ENCODE measurements at places on chromosomes 4 and X.

DNA sequence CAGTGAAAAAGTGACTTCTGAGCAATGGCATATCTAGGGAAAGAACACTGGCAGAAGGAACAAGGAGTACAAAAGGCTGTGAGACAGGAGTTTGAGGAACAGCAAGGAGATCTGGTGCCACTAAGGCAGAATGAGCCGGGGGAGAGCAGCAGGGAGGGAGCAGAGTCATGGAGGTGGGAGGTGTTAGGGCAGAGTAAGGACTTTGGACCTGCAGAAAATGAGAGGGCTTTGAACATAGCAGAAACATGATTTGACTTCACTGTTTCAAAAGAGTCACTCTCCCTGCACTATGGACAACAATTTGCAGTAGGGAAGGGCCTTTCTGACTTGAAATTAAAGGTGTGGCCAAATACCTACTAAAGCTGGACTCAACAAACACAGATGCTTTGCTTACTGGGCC lies 356.2 kb downstream of the ADGRL3 start:
- H3K4me3 ChIP-seq, result no peak overlapping the region
- DNase-seq, result no peak
- no peaks in the 10 kb centered on the region for H3K4me1 ChIP-seq
- no peaks in the 10 kb centered on the region for H3K27me3 ChIP-seq
- H3K27ac ChIP-seq, result no peak overlapping the region

GRCh38 chr4:10584042-10584441 lies 100.5 kb downstream of the CLNK start:
- peak overlapping the region; percentile 3 for H3K27ac ChIP-seq
- no peaks in the 10 kb centered on the region for H3K36me3 ChIP-seq
- no peak for DNase-seq

- no peak overlapping the region for H3K27ac ChIP-seq
- no peaks in the 10 kb centered on the region for H3K27me3 ChIP-seq
- no peak overlapping the region for H3K4me3 ChIP-seq
- DNase-seq, result no peak
- H3K36me3 ChIP-seq, result no peaks in the 10 kb centered on the region
- H3K4me1 ChIP-seq, result no peaks in the 10 kb centered on the region
Observed at GRCh38 chr4:123265443-123265842, 131.2 kb upstream of the SPRY1 start.

GRCh38 chr4:55002431-55002830 lies 123.0 kb downstream of the KDR start:
- no peaks in the 10 kb centered on the region for H3K36me3 ChIP-seq
- DNase-seq, result no peak
- H3K4me3 ChIP-seq, result no peak overlapping the region
- no peaks in the 10 kb centered on the region for H3K4me1 ChIP-seq
- H3K27ac ChIP-seq, result no peak overlapping the region

GRCh38 chr4:112253382-112254000 lies 21.9 kb downstream of the AP1AR start:
- no peaks in the 10 kb centered on the region for H3K27me3 ChIP-seq
- no peaks in the 10 kb centered on the region for H3K36me3 ChIP-seq
- no peak overlapping the region for H3K27ac ChIP-seq
- no peak overlapping the region for H3K4me3 ChIP-seq

DNA sequence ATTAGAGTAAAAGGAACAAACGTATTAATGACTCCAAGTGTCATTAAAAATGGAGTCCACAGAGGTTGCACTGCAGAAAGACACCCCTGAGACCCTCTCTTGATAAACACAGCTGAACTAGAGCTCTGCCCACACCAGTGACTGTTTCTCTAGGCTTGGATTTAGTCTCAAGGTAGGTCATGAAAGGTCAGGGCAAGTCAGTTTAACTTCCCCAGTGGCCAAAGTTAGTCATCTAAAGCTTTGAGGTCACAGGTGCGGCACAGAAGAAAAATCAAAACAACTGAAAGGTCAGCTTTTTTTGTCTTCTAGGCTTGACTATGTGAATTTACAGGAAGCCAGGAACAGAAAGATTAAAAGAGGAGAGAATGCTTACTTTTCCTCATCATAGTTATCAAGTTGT lies 749.6 kb downstream of the RAB28 start:
- no peak overlapping the region for H3K4me3 ChIP-seq
- H3K27ac ChIP-seq, result no peak overlapping the region
- DNase-seq, result no peak
- no peaks in the 10 kb centered on the region for H3K36me3 ChIP-seq
- H3K4me1 ChIP-seq, result no peaks in the 10 kb centered on the region

GRCh38 chrX:109753256-109753655 lies 20.2 kb upstream of the ACSL4 start:
- no peak overlapping the region for H3K4me3 ChIP-seq
- H3K27ac ChIP-seq, result no peak overlapping the region
- no peaks in the 10 kb centered on the region for H3K4me1 ChIP-seq
- peaks cover 5% of the 10 kb centered on the region for H3K27me3 ChIP-seq
- H3K36me3 ChIP-seq, result no peaks in the 10 kb centered on the region
- no peak for DNase-seq

- H3K27me3 ChIP-seq, result peaks cover 8% of the 10 kb centered on the region
- DNase-seq, result no peak
- H3K36me3 ChIP-seq, result no peaks in the 10 kb centered on the region
- no peak overlapping the region for H3K4me3 ChIP-seq
- H3K4me1 ChIP-seq, result no peaks in the 10 kb centered on the region
- H3K27ac ChIP-seq, result no peak overlapping the region
Observed at GRCh38 chrX:140764401-140764919, 54.9 kb downstream of the LINC00632 start.

DNA sequence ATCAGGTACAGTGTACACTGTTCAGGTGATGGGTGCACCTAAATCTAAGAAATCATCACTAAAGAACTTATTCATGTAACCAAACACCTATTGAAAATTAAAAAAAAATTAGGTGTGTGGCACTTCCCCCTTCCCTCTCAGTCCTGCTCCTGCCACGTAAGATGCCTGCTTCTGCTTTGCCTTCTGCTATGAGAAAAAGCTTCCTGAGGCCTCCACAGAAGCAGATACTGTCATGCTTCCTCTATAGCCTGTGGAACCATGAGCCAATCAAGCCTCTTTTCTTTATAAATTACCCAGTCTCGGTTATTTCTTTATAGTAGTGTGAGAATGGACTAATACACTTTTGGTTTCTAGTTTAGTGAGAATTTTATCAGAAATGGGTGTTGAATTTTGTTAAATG lies 459.8 kb upstream of the DIPK2B start:
- no peak overlapping the region for H3K4me3 ChIP-seq
- H3K27me3 ChIP-seq, result no peaks in the 10 kb centered on the region
- no peaks in the 10 kb centered on the region for H3K4me1 ChIP-seq
- DNase-seq, result no peak

- no peak overlapping the region for H3K27ac ChIP-seq
- no peaks in the 10 kb centered on the region for H3K27me3 ChIP-seq
- H3K4me3 ChIP-seq, result no peak overlapping the region
- H3K4me1 ChIP-seq, result no peaks in the 10 kb centered on the region
- H3K36me3 ChIP-seq, result no peaks in the 10 kb centered on the region
- DNase-seq, result no peak
Observed at GRCh38 chr4:180642732-180643131, 1600.5 kb upstream of the TENM3 start.

- no peaks in the 10 kb centered on the region for H3K27me3 ChIP-seq
- H3K4me1 ChIP-seq, result peaks cover 81% of the 10 kb centered on the region
- H3K36me3 ChIP-seq, result peaks cover 60% of the 10 kb centered on the region
- peak overlapping the region; percentile 51 for H3K4me3 ChIP-seq
- peak overlapping the region; percentile 81 for H3K27ac ChIP-seq
- DNase-seq, result no peak
Observed at GRCh38 chr4:89285745-89286144, 21.9 kb downstream of the GPRIN3 start.
